Epithelial cell of prostate (primary cell): ENCODE measurements at places on chromosomes 11 and 22.

DNA sequence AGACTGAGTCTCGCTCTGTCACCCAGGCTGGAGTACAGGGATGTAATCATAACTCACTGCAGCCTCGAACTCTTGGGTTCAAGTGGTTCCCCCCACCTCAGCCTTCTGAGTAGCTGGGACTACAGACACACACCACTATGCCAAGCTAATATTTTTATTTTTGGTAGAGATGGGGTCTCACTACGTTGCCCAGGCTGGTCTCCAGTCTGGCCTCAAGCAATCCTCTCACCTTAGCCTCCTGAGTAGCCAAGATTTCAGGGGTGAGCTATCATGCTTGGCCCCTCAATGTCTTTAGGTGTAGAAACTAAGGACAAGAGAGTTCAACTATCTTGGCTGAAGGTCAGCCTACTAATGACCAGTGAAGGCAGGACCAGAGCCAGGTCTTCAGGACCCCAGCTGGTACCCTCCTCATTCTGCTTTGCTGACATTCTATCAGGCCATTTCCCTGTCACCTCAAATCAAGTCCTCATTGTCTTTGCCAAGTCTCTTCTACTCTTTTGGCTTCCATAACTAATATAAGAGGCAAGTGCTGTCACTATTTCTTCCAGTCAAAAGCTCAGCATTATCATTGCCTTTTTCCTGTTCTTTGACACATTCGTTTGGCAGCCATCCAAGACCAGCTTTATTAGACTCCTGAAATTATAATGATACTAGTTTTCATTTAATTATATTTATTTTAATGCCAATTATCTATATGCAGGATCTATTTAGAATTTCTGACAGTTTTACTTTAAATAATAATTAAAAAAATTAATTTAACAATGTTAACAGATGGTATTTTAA, 264.2 kb upstream of the PITPNB start:
- no peak for DNase-seq

DNA sequence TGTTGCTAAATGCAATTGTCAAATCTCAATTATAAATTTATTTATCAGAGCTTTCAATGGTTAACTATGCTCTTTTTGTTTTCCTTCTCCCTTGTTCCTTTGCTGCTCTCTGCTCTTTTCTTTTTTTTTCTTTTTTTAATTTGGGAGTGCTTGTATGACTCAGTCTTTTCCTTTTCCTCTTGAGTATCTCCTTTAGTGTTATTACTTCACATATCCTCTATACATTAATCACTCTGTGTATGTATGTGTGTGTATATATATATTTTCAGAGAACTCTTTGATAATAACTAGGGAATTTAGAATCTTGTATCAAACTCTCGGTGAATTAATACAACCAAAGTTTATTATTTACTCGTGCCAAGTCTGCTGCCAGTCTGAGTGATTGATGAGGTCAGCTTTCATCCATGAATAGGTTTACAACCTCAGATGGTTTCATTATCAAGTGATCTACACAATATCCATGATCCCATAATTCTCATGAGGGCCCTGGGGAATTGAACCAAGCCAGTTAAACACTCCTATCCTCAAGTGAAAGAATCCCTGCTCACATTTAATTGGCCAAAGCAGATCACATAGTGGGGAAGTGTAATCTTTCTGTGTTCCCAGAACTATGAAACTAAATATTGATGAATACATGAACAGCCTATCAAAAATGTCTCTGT, 743.4 kb upstream of the CNTN5 start:
- DNase-seq: no peak

- DNase-seq: no peak
Measured at GRCh38 chr22:48703265-48703941, 1124.3 kb downstream of the BRD1 start.

DNA sequence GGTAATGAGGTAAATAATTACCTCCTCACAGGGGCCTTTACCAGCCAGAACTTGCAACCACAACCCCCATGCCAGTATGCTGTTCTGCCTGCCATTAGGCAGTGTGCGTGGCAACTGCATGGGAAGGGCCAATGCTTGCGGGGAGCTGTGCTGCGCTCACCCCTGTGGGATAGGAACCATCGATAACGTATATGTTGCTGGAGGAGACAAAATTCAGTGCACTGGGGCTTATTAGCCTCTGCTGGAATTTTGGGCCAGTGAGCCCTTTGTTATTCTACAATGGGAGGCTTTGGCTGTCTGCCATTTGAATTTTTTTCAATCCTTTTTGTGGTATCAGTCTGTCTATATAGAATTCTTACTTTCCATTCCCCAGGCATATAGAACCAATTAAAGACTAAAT, 47.3 kb downstream of the PPP2R1B start:
- no peak for DNase-seq

DNA sequence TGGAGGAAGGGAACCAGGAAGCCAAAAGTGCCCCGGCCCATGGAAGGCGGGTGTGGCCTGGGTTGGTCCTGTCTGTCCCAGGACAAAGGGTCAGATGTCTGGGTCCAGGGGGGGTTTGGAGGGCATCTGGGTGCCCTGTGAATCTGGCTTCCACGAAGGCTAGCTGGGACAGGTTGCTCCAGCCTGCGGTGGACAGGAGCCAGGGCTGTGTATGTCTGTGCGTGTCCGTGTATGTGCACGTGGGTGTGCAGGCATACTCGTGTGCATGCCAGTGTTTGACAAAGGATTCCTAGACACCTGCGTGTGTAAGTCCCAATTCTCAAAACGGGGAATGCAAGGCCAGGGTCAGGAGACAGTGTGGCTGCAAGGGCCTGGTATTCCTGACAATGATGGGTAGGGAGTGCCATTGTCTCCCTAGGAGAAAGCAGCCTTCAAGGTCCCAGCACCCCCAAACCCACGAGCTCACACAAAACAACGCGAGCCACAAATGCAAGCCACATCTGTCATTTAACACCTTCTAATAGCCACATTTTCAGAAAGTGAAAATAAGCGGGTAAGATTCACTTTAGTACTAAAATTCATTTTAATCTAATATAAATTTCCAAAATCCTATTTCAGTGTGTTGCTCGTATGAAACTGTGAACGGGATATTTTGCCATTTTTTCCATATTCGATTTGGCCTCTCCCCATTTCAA, 78.4 kb upstream of the WNT7B start:
- no peak for DNase-seq
